A172 (cell line): ENCODE measurements at places on chromosomes 5 and 9.
A peak's percentile ranks its signal among the peaks of the same experiment; 100 is the strongest.

- DNase-seq = peak; percentile 72
Observed at GRCh38 chr9:83034587-83034986, 28.4 kb downstream of the RASEF start.

DNA sequence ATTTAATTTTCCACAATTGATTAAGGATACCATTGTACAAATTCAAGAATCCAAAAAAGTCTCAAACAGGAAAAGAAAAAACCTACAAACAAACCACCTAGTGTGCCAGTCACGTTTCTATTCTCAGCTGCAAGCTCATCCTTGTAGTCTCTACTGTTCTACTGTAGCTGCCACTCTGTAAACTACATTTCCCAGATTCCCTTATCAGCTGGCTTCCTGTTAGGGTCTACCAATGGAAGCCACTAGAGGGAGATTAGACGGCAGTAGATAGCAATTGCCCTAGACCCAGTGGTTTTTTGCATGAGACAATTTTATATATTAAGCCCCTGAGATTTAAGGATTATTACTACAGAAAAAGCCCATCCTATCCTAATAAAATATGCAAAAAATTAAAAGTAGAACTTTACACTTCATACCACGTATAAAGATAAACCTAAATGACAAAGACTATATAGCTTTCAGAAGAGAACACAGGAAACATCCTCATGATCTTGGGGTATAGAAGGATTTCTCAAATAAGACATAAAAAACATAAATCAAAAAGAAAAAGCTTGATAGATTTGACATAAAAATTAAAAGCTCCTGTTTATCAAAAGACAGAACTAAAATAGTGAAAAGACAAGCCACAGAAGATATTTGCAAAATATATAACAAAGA, 37.4 kb downstream of the P4HA2 start:
- peak; percentile 81 for DNase-seq

GRCh38 chr9:135077497-135078200, 9.8 kb upstream of the OLFM1 start:
- DNase-seq = peak; percentile 71

- DNase-seq = peak; percentile 47
Observed at GRCh38 chr9:78296201-78296892, 578 bp upstream of the PSAT1 start.

DNA sequence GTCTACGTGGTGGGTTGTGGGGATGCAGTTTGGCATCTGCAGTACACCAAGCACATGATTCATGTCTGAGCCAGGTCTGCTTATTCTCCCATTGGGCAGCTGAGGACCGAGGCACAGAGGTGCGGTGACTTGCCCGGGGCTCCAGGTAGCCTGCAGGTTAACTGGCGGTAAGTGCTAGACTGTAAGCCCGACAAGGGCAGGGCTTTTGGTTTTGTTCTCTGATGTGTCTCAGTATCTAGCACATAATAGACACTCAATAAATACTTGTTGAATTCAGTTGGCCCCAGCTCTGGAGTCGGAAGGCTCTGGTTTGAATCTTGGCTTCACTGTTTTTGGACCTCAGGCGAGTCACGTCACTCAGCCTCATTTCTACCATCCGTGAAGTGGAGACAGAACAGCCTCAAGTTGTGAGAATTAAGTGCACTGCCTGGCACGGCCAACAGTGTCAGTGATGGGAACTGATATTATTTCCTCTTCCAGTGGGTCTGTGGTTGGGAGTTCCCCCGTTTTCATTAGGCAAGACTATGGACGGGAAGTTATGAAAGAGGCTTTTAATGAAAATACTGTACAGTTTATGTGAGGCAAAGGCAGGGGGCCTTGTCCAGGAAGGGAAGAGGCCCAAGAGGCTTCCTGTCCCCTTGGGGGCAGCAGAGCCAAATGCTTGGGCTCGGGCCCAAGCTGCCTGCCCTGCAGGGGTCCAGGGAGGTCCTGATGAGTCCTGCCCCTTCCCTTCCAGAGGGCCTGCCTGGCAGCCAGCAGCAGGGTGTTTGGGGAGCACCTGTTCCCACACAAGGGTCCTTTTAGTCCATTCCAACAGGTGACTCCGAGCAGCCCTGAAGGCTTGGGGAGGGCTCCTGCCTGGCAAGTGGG, 3.3 kb downstream of the PRELID1 start:
- no peak for DNase-seq

- DNase-seq = peak; percentile 61
Observed at GRCh38 chr9:83280268-83280667, 217.3 kb upstream of the RASEF start.

- no peak for DNase-seq
Observed at GRCh38 chr5:107653685-107654084, 17.1 kb downstream of the EFNA5 start.
